ENCODE measurements at places on chromosomes 6 and 20.

GRCh38 chr6:15960740-15961634 lies 167.9 kb upstream of the MYLIP start:
- no peak for DNase-seq

- DNase-seq = no peak
These were observed 10.2 kb upstream of the TGM3 start for GRCh38 chr20:2285613-2286012.

GRCh38 chr6:160376445-160376844 lies 28.3 kb downstream of the SLC22A3 start:
- no peak for DNase-seq

DNA sequence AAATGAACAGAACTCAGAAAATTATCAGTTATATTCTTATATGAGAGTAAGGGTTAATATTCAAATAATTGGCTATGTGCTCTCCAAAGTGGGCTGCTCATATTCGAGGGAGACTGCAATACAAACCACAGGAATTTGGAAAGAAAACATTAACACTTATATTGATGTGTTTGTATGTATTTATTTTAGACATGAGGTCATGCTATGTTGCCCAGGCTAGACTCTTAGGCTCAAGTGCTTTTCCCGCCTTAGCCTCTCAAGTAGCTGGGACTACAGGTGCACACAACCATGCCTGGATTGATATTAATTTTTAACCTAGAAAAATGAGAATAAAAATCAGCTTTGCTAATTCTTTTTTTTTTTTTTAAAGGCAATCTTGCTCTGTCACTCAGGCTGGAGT lies 35.0 kb downstream of the BTBD9 start:
- DNase-seq = no peak

GRCh38 chr20:51856432-51856831 lies 54.1 kb upstream of the SALL4 start:
- DNase-seq = no peak

DNA sequence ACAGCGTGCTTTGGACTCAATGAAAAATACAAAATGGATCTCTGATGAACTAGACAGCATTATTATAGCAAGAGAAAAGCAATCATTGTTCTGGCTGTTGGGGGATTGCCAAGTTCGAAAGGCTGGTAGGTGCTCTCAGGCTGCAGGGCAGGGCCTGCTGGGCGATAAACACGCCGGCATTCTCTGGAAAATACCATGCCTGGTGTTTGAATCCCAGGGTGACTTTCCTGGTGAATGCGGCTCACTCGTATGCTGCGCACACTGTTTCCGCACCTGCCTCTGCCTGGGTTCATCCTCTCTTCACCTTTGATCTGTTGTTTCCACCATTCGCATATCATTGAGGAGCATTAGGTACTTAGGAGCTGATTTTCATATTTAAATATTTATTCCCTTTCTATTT lies 37.4 kb downstream of the GCNT2 start:
- DNase-seq = no peak

GRCh38 chr6:83192456-83192855 lies 609 bp downstream of the PGM3 start:
- DNase-seq = peak; percentile 29

DNA sequence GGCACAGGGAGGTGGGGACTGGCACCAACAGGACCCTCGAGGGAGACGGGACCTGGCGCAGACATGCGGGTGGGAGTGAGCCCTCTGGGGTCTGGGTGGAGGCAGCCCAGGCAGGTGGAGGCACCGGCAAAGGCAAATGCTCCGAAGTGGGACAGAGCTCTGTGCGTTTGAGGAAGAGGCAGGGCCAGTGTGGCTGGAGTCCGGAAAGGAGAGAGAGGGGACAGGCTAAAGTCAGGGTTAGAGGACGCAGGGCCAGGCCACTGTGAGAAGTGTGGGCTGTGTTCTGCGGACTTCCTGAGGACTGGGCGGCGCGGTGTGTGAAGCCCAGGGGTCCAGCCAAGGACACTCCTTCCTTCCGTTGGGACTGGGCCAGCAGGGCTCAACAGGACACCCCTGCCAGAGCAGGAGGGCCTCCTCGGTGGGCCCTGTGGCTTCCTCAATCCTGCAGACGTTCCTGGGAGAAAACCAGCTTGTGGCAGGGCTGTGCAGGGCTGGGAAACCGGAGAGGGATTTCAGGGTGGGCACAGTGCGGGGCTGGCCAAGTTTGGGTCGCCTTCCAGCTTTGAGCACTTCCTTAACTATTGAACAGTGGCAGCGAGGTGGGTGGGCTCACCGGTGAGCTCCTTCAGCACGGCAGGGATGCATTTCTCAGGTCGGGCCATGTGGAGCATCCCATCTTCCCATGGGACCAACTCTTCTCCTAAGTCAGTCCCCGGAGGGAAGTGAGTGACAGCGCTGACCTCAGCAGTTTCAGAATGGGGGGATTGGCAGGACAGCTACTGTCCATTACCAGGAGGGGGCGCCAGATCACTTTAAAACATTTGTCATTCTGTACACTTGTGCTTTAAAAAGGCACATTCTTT lies 22.5 kb downstream of the MOCS3 start:
- DNase-seq = peak; percentile 78

- no peak for DNase-seq
These were observed 2.6 kb downstream of the FASTKD5 start for GRCh38 chr20:3156811-3157619.

- peak; percentile 91 for DNase-seq
These were observed 143.9 kb downstream of the BCAS1 start for GRCh38 chr20:53926428-53927028.

DNA sequence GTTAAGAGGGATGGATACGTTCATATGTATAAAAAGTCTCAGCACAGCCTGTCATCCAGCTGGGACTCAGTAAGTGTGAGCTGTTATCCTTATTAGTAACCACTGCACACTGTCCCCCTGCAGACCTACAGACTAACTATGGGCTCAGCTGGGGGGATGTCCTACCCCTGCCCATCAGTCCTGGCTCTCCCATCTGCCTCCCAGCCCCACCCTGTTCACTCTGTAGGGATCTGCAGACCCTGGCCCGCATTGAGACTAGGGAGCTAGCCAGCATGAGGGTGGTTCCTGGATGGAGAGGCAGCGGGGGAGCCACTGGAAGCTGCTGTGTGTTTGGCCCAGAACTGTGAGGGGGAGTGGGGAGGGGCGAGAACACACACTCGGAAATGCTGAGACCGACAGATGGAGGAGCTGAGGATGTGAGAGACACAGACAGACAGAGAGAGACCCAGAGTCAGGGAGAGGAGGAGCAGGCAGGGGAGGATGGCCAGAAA lies 17.1 kb downstream of the XKR7 start:
- DNase-seq = no peak

GRCh38 chr20:59958626-59959025 lies 403 bp downstream of the CDH26 start:
- DNase-seq = no peak

- peak; percentile 81 for DNase-seq
These were observed 51.5 kb downstream of the COL19A1 start for GRCh38 chr6:69917834-69918233.

DNA sequence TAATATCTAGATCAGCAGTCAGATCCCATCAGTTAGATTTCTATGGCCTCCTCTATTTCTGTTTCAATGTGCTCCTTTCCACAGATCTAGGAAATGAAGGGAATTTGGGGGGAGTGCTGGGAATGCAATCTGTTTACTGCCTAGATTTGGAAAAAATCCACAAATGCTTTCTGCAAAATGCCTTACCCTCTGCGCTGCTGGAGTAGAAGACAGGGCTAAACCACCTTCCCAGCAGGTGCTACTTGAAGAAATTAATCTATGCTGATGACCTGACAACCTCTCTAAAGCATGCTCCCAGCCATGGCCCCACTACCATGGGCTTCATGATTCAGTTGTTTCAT lies 46.2 kb downstream of the LY86 start:
- no peak for DNase-seq

DNA sequence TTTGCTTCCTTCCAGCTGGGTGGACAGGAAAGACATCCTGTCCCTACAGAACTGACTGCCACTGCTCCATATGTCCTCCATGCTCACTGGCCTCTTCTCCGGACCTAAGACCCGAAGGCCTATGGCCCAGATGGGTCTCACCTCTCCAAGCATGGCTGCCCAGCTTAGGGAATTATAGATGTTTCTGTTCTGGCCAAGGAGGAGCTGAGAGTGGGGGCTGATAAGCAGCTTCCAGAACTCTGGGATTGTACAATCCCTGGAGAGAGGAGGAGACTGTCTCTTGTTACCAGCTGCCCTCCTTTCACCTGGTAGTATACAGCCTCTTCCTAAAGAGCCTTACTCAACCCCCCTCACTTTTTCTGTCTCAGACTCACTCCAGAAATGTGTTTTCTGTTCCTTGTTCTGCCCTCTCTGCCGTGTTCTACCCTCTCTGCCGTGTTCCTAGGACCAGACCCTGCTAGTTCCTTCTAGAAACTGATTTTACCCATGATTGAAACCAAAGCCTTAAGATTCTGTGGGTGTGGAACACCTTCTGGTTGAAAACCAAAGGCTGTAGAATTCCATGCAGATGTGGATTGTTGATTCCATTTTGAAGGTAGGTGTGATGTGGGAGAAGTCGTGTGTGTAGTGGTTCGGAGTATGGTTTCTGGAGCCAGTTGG lies 28.7 kb downstream of the ANKS1A start:
- DNase-seq = no peak

DNA sequence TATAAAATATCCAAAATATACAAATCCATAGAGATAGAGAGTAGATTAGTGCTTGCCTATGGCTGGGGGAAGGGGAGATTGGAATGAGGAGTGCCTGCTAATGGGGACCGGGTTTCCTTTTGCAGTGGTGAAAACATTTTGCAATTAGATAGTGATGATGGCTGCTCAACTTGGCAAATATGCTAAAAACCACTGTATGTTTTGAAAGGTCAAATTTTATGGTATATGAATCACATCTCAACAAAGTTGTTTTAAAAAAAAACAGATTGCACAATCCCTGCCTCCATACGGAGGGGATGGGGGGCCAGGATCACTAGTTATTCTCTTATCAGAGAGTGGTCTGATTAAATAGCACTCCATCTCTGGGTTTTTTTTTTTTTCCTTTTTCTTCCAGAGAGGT lies 76.9 kb upstream of the RIPOR2 start:
- DNase-seq = peak; percentile 64

DNA sequence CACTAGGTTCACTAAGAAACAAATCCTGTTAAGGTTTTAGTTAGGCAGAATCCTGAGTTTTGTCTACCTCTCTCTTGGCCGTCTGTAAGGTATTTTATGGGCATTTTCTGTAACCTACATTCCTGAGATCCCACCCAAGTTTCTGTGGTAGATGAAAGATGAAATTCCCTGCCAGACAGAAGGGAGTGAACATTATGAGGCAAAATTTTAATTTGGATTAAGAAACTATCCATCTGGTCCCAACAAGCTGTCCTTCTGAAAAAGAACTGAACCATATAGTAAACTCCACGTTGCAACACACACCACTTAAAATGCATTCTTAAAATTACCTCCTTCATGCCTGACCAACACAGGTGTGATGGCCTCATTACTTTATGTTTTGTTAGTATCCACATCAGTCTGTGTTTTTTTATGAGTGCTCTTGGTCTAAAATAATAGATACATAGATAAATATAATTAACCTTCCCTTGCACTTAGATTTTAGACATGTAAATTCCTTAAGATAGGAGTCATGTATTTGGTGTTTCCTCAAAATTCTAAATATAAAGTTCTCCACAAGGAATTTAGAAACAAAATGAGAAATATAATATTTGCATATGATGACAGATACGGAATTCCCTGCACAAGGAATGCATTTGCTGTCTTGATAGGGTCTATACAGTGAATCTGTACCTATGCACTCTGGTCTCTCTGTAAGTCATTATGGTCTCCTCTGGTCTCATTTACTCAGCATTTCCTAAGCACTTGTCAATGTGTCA lies 86.5 kb downstream of the CHD6 start:
- DNase-seq = no peak

- no peak for DNase-seq
These were observed 23.6 kb upstream of the FABP7 start for GRCh38 chr6:122755901-122756300.

GRCh38 chr6:124962639-124963415 lies 590 bp downstream of the RNF217 start:
- peak; percentile 53 for DNase-seq

DNA sequence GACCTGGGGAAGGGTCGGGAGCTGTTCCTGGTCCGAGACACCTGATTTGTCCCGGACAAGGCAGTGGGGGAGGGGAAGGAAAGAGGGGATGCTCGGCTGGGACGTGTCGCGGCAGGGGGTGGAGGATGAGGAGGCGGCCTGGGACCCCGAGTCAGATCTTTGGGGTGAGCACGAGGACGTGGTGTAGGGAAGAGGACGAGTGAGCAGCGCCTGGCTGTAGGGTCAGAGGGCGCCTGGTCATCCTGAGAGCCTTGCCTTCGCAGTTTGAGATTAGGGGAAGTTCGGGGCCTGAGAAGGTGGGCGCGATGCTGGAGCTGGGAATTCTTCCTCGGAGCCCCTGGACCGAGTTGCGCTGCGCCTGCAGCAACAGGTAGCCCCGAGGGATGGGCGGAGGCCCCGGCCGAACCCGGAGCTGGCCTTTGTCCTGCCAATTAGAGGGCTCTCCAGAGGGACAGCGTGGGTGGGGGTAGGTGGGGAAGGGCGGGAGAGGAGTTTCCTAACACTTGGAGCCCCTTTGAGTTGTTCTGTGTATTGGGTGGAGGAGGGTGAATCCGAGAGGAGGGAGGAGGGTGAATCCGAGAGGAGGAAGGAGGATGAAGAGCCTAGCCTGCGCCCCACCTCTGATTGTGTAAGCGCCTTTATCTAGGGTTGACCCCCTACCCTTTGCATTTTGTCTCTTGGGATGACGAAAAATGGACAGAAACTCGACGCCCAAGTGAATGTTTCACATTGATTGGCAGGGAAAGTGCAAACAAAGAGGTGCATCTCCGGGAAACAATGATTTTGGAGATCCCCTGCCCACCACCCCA lies 72.0 kb downstream of the SOX4 start:
- no peak for DNase-seq

DNA sequence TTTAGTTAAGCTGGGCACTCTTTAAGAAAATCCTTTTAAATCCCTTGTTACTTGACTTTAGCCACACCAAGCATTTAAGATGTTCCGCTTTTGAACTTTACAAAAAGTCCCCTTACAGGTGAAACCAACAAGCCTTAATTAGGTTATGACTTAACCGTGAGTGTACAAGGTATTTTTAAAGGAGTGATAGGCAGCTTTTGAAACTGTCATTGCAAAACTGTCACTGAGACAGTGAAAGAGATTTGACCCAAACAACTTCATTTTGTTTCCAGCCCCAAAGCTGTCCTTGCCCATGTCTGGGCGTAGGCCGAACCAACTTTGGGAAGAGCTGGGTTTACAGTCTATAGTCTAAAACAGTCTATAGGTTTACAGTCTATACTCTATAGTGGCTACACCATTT lies 305.4 kb downstream of the FARS2 start:
- DNase-seq = no peak

DNA sequence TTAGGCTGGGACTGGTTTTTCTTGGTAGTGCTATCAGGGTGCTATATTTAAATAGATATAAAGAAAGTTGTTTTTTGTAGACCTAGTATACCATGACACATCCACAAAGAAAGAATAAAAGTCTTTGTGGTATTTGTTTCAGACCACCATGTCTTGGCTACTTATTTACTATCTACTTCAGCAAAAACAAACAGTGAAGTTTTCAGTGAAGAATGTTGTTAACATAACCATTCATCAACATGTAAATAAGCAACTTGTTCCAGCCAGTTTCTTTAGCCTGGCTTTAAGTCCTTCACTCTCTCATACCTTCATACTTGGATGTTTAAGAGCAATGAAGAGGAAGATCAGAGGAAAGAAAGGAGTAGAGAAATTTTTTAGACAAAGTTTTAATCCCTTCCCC lies 624.1 kb downstream of the CD109 start:
- no peak for DNase-seq

GRCh38 chr6:53333439-53334408 lies 15.0 kb downstream of the ELOVL5 start:
- no peak for DNase-seq

GRCh38 chr20:48574383-48574782 lies 253.4 kb downstream of the PREX1 start:
- no peak for DNase-seq

Measured in astrocyte of the spinal cord (primary cell).